Right ventricle myocardium superior (tissue), 1 donor: ENCODE measurements at places on chromosomes 2 and 18. TPM values are rescaled to one million over a fixed set of nuclear protein-coding genes. Genes with fewer than 3 reads are reported as not detected.

Gene MPPE1
- 35.7 TPM for total RNA-seq

Gene SLC40A1
- 48.2 TPM for total RNA-seq

Gene NAB1
- 26.9 TPM for total RNA-seq

Gene TUBB8B
- not detected for total RNA-seq
